ENCODE measurements at places on chromosomes 3 and 15.

DNA sequence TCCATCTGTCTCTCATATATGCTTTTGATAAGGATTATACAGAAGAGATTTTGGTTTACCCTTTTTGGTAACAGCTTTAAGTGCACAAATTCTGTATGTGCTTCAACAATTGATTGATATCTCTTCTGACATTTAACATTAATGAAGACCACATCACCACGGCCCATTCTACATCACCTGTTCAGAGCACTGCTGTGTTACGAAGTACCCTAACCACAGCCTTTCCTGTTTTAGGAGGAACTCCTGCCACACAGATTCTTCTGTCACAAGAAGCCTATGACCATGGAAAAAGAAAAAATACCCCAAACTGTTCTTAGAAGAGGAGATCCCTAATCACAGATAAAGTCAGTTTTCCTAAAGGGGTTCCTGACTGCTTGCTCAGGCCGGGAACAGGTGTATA is 170.1 kb downstream of the NSUN3 start:
- DNase-seq: no peak

DNA sequence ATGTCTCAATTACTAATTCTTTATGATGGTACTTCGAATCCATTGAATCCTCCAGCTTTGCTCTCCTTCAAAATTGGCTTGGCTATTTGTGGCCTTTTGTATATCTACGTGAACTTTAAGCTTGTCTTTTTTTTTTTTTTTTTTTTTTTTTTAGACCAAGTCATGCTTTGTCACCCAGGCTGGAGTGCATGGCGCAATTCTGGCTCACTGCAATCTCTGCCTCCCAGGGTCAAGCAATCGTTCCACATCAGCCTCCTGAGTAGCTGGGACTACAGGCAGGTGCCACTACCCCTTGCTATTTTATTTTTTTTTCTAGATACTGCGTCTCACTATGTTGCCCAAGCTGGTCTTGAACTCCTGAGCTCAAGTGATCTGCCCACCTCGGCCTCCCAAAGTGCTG is 7.7 kb upstream of the DIPK2A start:
- no peak for DNase-seq

- no peak for DNase-seq
These were observed 53.1 kb upstream of the XCR1 start for GRCh38 chr3:46080124-46080968.

GRCh38 chr15:82750831-82751180 is 41.1 kb upstream of the AP3B2 start:
- no peak for DNase-seq

DNA sequence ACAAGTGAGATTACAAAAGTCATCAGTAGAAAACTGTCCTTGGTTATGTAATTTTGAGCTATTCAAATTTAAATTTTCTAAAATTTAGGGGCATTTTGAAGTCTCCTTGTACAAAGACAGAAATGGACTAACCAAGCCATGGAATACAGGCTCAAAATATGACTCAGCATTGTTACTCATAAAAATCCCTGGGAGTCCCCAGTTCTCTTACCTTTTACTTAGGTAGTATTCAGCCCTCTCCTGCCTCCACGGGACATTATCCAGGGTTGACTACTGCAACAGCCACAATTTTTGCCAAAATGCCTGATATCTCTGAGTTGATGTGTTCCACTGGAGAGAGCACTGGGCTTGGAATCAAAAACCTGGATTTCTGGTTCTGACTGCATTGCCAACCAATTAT is 25.0 kb downstream of the CLDN18 start:
- no peak for DNase-seq
